GM23338 (cell line): ENCODE measurements at places on chromosomes 11 and 22. TPM values are rescaled to one million over a fixed set of nuclear protein-coding genes. Genes with fewer than 3 reads are reported as not detected.

AGBL2 gene
- polyA plus RNA-seq: 2.1 and 5.1 TPM in 2 replicates

OSBP gene
- 11.0 and 13.1 TPM in 2 replicates for polyA plus RNA-seq

NCAM1 gene
- 0.76 and 0.97 TPM in 2 replicates for polyA plus RNA-seq

FOSL1 gene
- polyA plus RNA-seq: 17.1 and 20.1 TPM in 2 replicates

IGLL1 gene
- not detected in 2 replicates for polyA plus RNA-seq

CEP126 gene
- polyA plus RNA-seq: 1.5 and 2.3 TPM in 2 replicates

HORMAD2 gene
- 0.37 and 0.40 TPM in 2 replicates for polyA plus RNA-seq

ZNF215 gene
- polyA plus RNA-seq: 17.3 and 17.6 TPM in 2 replicates

MS4A6E gene
- not detected in 2 replicates for polyA plus RNA-seq

ST14 gene
- 7.9 and 8.3 TPM in 2 replicates for polyA plus RNA-seq

CHRNA10 gene
- polyA plus RNA-seq: 0.40 and 0.45 TPM in 2 replicates

SLCO2B1 gene
- polyA plus RNA-seq: 0.03 TPM in 1 of 2 replicates, not detected in the other

RIBC2 gene
- polyA plus RNA-seq: 1.8 and 2.8 TPM in 2 replicates

NOL12 gene
- 48.5 and 58.8 TPM in 2 replicates for polyA plus RNA-seq
